ENCODE measurements at places on chromosomes 11 and 22. TPM values are rescaled to one million over a fixed set of nuclear protein-coding genes. Genes with fewer than 3 reads are reported as not detected.

- DNase-seq, result no peak
Observed at GRCh38 chr22:16783930-16784354, 41.3 kb downstream of the XKR3 start.

- peak; percentile 36 for DNase-seq
Observed at GRCh38 chr11:122036018-122036417, 80.0 kb downstream of the BLID start.

DNA sequence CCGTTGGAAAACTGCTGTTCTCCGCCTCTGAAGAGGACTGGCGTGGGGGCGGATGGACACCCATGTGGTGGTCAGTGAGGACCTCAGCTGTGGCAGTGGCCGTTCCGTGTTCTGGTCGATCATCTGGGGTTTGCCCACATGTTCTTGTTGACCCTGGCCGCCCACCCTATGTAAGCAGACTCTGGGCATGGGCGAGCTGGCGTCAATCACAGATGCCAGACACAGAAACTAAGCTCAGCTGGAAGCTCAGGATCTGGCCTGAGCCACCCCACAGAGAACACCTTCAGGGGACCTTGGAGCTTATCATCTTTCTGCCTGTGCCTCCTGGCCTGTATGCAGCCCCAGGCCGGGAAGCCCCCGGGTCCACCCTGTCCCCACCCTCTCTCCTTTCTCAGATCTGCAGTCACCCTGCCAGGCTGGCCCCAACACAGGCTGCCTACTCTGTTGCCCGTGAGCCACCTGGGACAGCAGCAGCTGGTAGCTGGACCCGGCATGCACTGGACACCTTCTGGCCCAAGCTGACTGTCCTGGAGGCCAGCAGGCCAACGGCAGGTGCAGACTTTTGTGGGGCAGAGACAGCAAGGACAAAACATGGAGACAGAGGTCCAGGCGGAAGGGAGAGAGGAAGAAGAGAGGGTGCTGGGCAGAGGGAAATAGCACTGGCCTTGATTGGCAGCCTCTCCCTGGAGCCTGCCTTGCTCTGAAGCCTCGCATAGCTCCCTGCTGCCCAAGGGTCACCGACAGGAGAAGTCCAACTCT lies 91.5 kb downstream of the PHF21B start:
- DNase-seq, result no peak

The OR2D2 gene
- polyA plus RNA-seq, result not detected

The ADAMTS8 gene
- 10.5 TPM for polyA plus RNA-seq

The RAPSN gene
- 93.1 TPM for polyA plus RNA-seq

The C22orf31 gene
- 1.8 TPM for polyA plus RNA-seq

The PKDREJ gene
- polyA plus RNA-seq, result 0.67 TPM
